Activated CD4-positive, alpha-beta T cell treated with anti-CD3 and anti-CD28 coated beads for 36 hours (primary cell): ENCODE measurements at places on chromosomes 1 and 21. TPM values are rescaled to one million over a fixed set of nuclear protein-coding genes. Genes with fewer than 3 reads are reported as not detected.

The LORICRIN gene
- total RNA-seq: not detected

- H3K27me3 ChIP-seq: no peaks in the 10 kb centered on the region
Observed at GRCh38 chr1:179144626-179145025, 62.8 kb downstream of the TOR3A start.

The ROR1 gene
- not detected for total RNA-seq

DNA sequence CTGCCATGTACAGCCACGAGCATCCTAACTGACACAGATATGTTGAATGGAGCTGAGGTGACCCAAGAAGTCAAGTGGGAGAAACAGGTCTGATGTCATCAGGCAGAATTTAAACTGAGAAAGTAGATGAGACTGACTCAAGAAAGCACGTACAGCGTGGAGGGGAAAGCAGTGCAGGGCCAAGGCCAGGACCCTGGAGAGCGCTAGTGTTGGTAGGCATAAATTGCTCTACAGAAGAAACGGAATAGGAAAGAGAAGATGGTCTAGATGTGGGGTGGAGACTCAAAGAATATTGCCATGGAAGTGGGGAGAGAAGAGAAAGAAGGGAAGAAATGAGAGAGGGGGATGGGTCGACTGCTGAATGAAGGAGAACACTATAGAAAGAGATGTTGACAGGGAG, 45.3 kb upstream of the GJB5 start:
- peaks cover 5% of the 10 kb centered on the region for H3K27me3 ChIP-seq
- peak; percentile 25 for DNase-seq
- no peaks in the 10 kb centered on the region for H3K4me1 ChIP-seq
- H3K27ac ChIP-seq: no peak overlapping the region
- no peaks in the 10 kb centered on the region for H3K36me3 ChIP-seq

- DNase-seq: no peak
- peaks cover 36% of the 10 kb centered on the region for H3K36me3 ChIP-seq
- no peak overlapping the region for H3K4me3 ChIP-seq
Observed at GRCh38 chr1:51754666-51755065, 123.9 kb downstream of the NRDC start.

DNA sequence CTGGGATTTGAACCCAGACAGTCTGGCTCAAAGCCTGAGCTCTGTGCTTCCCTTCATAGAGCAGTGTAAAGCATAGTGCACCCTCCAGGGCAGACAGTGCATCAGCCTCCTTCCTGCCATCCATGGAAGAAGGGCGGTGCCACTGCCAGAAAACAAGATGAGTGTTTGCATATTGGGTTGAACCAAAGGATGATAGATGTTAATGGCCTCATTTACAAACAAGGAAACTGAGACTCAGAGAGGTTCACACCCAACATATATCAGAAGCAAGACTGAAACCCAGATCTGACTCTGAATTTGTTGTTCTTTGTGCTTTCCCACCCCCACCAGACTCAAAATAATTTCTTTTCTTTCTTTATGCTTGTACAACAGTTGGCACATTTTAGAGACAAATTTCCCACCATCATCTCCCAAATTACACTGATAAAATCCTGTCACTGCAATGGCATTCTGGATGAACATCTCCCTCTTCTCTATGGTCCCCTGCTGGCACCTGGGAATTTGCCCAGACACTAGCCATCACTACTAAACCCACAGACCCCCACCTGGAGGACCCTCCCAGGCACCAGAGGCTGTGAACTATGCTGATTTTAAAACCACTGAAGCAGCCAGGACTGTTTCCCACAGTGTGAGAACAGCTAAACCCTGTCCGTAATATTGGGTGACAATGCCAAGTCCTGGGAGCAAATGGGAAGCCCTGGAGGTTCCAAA, 45.4 kb upstream of the MPZL1 start:
- peak overlapping the region; percentile 49 for H3K27ac ChIP-seq
- H3K4me1 ChIP-seq: peaks cover 33% of the 10 kb centered on the region
- no peaks in the 10 kb centered on the region for H3K27me3 ChIP-seq
- H3K36me3 ChIP-seq: peaks cover 27% of the 10 kb centered on the region
- H3K4me3 ChIP-seq: no peak overlapping the region
- DNase-seq: peak; percentile 42

- DNase-seq: peak; percentile 48
- H3K4me1 ChIP-seq: peaks cover 10% of the 10 kb centered on the region
- H3K36me3 ChIP-seq: no peaks in the 10 kb centered on the region
Observed at GRCh38 chr1:83632906-83633305, 366.0 kb downstream of the TTLL7 start.

GRCh38 chr1:81712425-81712824, 88.3 kb upstream of the ADGRL2 start:
- no peaks in the 10 kb centered on the region for H3K36me3 ChIP-seq
- no peak overlapping the region for H3K4me3 ChIP-seq
- no peaks in the 10 kb centered on the region for H3K4me1 ChIP-seq
- H3K27ac ChIP-seq: no peak overlapping the region

DNA sequence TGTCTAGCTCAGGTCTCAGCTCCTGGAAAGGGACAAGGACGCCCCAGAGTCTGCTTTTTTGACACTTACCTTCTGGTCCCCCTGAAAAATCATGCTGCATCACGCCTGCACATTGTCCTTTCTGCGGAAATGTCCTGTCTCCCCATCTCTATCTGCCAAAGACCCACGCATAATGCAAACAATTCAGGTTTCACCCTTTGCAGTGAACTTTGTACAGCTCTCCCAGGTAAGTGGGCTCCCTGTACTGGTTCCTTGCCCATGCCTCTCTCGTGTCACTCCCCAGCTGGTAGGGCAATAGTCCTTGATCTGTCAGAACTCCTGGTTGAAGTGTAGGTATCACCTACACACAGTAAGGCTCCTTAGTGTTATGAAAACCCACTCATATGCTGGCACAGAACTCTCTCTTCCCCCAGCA, 102.9 kb upstream of the IRF2BP2 start:
- H3K27me3 ChIP-seq: no peaks in the 10 kb centered on the region
- H3K27ac ChIP-seq: no peak overlapping the region
- H3K4me3 ChIP-seq: no peak overlapping the region
- no peak for DNase-seq
- H3K36me3 ChIP-seq: no peaks in the 10 kb centered on the region

DNA sequence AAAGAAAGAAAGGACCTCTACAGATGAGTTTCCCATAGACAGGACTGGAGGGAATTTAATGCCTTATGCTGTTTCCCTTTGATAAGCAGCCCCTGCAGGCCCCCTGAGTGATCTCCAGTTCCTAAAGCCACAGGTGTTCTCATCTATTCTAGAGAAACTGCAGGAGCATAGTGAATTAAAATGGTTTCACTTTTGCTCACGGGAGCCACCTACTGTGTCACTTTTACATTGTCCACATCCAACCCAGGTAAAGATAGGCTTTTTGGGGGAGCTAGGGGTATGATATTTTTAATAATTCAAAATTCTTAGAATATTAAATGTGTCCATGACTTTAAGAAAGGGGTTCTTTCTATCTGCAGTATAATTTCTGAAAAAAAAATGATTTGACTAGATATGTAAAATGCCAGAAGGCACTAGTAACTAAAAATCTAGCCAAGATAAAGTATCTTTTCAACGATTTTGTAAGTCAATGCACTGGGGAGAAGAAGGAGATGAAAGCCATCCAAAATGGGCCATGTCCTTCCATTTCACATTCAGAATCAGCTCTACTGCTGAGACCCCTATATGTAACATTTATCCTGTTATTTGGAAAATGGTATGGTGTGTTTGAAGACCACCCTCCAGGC, 267.3 kb upstream of the DUSP10 start:
- DNase-seq: peak; percentile 47
- H3K27ac ChIP-seq: no peak overlapping the region
- H3K36me3 ChIP-seq: no peaks in the 10 kb centered on the region
- H3K4me3 ChIP-seq: no peak overlapping the region

- H3K36me3 ChIP-seq: no peaks in the 10 kb centered on the region
- H3K4me3 ChIP-seq: no peak overlapping the region
- DNase-seq: no peak
- H3K27me3 ChIP-seq: no peaks in the 10 kb centered on the region
- no peaks in the 10 kb centered on the region for H3K4me1 ChIP-seq
Observed at GRCh38 chr1:177585302-177586220, 384.3 kb downstream of the SEC16B start.

DNA sequence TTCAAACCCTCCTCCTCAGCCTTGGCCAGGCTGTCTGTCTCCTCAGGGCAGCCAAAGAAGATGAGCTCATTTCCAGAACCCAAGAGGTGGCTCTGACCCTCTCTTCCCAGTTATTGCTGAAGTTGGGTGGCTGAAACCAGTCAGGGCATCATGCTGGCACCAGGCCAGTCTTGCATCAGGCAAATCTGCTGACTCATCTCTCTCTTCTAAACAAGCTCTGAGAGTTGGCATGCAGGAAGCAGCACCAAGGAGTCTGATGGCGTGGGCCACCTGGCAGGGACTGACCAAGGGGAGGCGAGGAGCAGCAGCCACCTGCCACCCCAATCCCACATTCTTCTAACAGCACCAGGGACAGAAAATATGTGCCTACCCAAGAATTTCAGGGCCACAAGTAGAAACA, 104.8 kb upstream of the ATP1A1 start:
- DNase-seq: peak; percentile 55
- H3K27ac ChIP-seq: no peak overlapping the region
- no peak overlapping the region for H3K4me3 ChIP-seq
- H3K27me3 ChIP-seq: no peaks in the 10 kb centered on the region
